ENCODE measurements at places on chromosomes 2 and 18. TPM values are rescaled to one million over a fixed set of nuclear protein-coding genes. Genes with fewer than 3 reads are reported as not detected.

GRCh38 chr2:233213011-233213410 lies 38.5 kb upstream of the ATG16L1 start:
- H3K4me1 ChIP-seq = no peaks in the 10 kb centered on the region
- H3K4me3 ChIP-seq = no peak overlapping the region
- no peaks in the 10 kb centered on the region for H3K27me3 ChIP-seq
- DNase-seq = no peak

DNA sequence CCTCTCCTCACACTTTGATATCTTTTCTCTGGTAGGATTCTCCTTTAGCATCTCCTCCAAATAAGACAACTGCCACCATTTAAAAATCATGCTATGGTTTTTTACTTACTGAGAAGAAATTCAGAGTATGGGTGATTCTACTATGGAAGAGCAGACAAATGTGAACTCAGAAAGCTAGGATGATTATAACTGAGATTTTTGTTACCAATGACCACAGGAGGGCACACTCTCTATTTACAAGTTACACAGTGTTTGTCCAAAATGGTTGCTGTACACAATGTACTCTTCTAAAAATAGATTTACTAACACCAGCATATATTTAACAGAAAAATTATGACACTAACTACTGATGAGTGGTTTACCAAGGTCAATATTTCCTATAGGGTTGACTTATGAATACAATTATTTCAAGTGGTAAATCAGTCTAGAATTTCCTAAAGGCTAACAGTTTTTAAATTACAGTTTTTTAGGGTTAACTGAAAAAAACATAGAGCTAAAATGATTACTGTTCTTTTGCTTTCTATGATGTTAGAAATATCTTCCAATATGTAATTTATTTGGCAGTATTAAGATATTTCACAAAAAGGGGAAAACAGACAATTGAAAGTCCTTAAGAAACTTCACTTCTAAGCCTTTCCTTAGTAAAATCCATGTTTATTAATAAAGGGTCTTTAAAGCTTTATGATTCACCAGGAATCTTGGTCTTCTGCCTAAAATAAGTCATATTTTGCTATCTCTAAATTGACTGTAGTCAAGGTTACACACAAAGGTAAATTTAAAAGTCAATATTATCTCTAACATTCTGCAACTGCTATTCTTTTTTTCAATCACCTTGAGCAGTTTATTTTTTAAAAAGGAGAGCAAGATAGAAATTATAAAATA lies 57.2 kb downstream of the MAP4K3 start:
- no peak overlapping the region for H3K27ac ChIP-seq
- H3K27me3 ChIP-seq = no peaks in the 10 kb centered on the region
- H3K4me3 ChIP-seq = no peak overlapping the region
- H3K36me3 ChIP-seq = no peaks in the 10 kb centered on the region

GRCh38 chr2:149627111-149627801 lies 39.7 kb upstream of the MMADHC start:
- no peak for DNase-seq
- H3K4me1 ChIP-seq = no peaks in the 10 kb centered on the region
- H3K27me3 ChIP-seq = no peaks in the 10 kb centered on the region
- H3K4me3 ChIP-seq = no peak overlapping the region

The TMEM163 gene
- 0.18 TPM for total RNA-seq

The DNER gene
- total RNA-seq = 0.07 TPM

GRCh38 chr2:46024146-46024779 lies 272.9 kb upstream of the EPAS1 start:
- H3K4me3 ChIP-seq = no peak overlapping the region
- DNase-seq = no peak
- H3K27ac ChIP-seq = no peak overlapping the region

DNA sequence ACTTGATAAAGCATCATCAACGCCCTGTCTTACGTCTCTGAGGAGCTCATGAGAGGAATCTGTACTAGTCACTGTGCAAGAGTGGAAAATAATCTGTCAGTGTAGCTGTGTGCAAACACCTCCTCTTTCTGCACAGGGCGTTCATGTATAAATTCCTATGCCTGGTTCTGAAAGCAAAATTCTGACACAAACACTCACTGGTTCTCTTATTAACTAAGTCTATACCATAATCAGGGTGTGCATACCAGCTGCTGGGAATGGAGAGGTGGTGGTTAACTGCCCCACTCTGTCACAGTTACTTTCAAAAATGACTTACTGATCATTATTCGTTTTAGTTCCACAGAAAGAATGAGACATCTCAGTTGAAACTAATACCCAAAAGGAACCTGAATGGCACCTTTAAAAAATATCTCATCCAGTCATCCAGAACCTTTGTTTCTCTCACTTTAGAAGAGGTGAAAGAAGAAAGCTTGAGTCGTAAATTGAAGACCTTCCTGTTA lies 35.7 kb downstream of the STK39 start:
- H3K27ac ChIP-seq = no peak overlapping the region
- no peaks in the 10 kb centered on the region for H3K27me3 ChIP-seq
- peaks cover 17% of the 10 kb centered on the region for H3K4me1 ChIP-seq
- H3K4me3 ChIP-seq = no peak overlapping the region

- no peak overlapping the region for H3K4me3 ChIP-seq
- H3K4me1 ChIP-seq = no peaks in the 10 kb centered on the region
- DNase-seq = no peak
Measured at GRCh38 chr2:16194530-16194929, 254.2 kb downstream of the MYCN start.

DNA sequence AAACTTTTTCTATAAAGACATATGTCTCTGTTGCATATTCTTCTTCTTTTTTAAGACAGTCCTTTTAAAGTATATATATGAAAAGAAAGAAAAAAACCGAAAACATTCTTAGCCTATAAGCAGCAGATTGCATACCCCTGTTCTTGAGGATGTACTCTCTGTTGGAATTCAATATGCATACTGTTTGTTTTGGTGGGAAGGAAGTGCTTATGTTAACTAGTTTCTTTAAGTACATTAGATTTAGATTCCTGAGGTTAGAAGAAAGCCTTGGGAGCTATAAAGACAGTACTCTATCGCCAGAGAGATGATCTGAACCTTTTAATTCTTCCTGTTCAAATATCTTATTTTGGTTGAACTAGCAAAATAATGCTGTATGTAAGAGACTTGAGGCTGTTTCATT lies 46.8 kb upstream of the TBR1 start:
- no peak overlapping the region for H3K27ac ChIP-seq
- no peak overlapping the region for H3K4me3 ChIP-seq

The ERFE gene
- total RNA-seq = not detected

DNA sequence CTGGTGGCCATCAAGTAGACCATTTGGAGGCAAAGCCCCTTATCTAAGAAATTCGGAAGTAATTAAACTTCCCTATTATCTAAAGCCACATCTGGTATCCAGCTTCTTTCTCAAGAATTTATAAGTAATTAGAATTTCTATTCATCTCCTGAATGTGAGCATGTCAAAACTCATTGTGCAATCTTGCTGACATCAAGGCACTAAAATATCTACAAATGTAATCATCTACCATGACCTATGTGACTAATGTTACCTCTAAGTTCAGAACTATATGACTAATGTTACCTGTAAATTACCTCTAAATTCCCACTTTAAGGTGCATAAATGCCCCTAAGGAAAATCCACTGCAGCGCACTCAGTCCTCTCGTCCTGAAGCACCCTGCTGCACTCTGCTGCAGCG lies 773.0 kb downstream of the CPS1 start:
- H3K4me3 ChIP-seq = no peak overlapping the region
- no peaks in the 10 kb centered on the region for H3K36me3 ChIP-seq
- H3K4me1 ChIP-seq = no peaks in the 10 kb centered on the region
- DNase-seq = no peak
- no peaks in the 10 kb centered on the region for H3K27me3 ChIP-seq
- H3K27ac ChIP-seq = no peak overlapping the region

The CD8B2 gene
- total RNA-seq = 1.3 TPM

The C1GALT1C1L gene
- not detected for total RNA-seq

The EIF5B gene
- 44.8 TPM for total RNA-seq

DNA sequence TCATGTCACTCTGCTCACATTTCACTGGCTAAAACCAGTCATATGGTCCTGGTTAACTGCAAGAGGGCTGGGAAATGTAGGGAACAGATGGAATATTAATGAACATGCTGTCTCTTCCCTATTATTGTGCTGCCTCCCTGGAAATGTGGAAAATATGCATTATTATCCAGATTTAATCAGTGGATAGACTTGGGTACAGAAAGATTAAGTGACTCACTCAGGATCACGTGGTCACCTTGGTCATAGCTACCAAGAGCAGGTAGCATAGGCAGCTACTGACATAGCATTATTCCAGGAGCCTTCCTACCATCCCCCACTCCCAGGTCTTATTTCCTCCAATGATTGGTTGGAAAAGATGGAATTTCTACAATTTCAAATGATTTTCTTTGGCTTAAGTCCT lies 141.1 kb downstream of the HRH4 start:
- H3K4me3 ChIP-seq = no peak overlapping the region
- H3K36me3 ChIP-seq = no peaks in the 10 kb centered on the region
- no peak overlapping the region for H3K27ac ChIP-seq
- no peak for DNase-seq
- no peaks in the 10 kb centered on the region for H3K4me1 ChIP-seq

GRCh38 chr18:23136326-23137096 lies 1.2 kb downstream of the CABLES1 start:
- H3K36me3 ChIP-seq = no peaks in the 10 kb centered on the region
- peaks cover 4% of the 10 kb centered on the region for H3K27me3 ChIP-seq
- H3K27ac ChIP-seq = no peak overlapping the region
- peak; percentile 12 for DNase-seq

GRCh38 chr2:108446703-108447102 lies 2.3 kb upstream of the GCC2 start:
- H3K4me1 ChIP-seq = peaks cover 3% of the 10 kb centered on the region
- DNase-seq = no peak
- no peak overlapping the region for H3K4me3 ChIP-seq
- H3K27ac ChIP-seq = no peak overlapping the region
- H3K27me3 ChIP-seq = no peaks in the 10 kb centered on the region

The SCN3A gene
- total RNA-seq = 0.48 TPM

- H3K27ac ChIP-seq = no peak overlapping the region
- H3K27me3 ChIP-seq = no peaks in the 10 kb centered on the region
- H3K4me1 ChIP-seq = no peaks in the 10 kb centered on the region
- H3K36me3 ChIP-seq = no peaks in the 10 kb centered on the region
- no peak for DNase-seq
Measured at GRCh38 chr2:63192169-63192888, 141.7 kb downstream of the OTX1 start.

The IL1RN gene
- not detected for total RNA-seq

DNA sequence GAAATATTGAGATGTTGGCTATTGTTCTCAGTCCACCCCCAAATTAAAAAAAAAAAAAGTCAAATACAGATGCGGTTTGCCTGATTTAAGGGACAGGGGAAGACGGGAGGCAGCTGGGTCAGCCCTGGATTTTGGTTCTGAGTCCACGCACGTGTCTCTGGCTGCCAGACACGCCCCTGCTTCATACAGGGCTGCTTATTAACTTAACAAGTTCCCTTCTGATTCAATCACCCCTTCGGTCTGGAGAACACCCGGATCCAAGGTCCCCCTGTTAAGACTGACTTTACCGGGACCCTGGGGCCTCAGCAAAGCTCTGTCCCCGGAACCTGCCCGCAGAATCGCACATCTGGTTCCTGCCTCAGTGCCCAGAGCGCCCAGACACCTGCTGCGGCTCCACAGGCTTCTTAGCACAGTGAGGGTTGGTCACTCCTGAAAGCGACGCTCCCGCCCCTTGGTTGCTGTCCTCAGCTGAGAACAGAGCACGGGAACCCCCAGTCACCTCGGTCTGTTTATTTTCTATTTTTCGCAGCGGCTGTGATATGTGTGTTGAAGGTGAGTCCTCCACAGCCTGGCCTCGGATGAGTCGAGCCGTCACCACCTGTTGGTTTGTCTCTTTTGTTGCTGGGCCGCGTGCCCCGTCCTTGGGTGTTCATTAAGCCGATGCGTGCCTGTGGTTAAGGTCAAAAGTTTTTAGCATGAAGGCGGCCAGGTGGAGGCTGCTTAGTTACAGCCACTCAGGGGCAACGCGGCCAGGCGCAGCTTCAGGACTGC lies 57.2 kb downstream of the RTP5 start:
- H3K27me3 ChIP-seq = no peaks in the 10 kb centered on the region
- H3K4me1 ChIP-seq = peaks cover 2% of the 10 kb centered on the region
- no peak for DNase-seq
- peaks cover 2% of the 10 kb centered on the region for H3K36me3 ChIP-seq

The SLC66A2 gene
- total RNA-seq = 28.4 TPM

GRCh38 chr2:154992826-154993225 lies 294.3 kb downstream of the KCNJ3 start:
- no peaks in the 10 kb centered on the region for H3K27me3 ChIP-seq
- H3K4me1 ChIP-seq = no peaks in the 10 kb centered on the region
- no peak overlapping the region for H3K27ac ChIP-seq
- DNase-seq = no peak
- no peaks in the 10 kb centered on the region for H3K36me3 ChIP-seq

The GPR35 gene
- 6.2 TPM for total RNA-seq

GRCh38 chr2:225033440-225034318 lies 8.6 kb downstream of the DOCK10 start:
- no peaks in the 10 kb centered on the region for H3K27me3 ChIP-seq
- no peak overlapping the region for H3K27ac ChIP-seq
- H3K4me3 ChIP-seq = no peak overlapping the region
- DNase-seq = no peak

GRCh38 chr2:47075361-47076125 lies 79.6 kb downstream of the STPG4 start:
- DNase-seq = no peak
- no peak overlapping the region for H3K27ac ChIP-seq
- no peak overlapping the region for H3K4me3 ChIP-seq
- H3K36me3 ChIP-seq = peaks cover 12% of the 10 kb centered on the region

DNA sequence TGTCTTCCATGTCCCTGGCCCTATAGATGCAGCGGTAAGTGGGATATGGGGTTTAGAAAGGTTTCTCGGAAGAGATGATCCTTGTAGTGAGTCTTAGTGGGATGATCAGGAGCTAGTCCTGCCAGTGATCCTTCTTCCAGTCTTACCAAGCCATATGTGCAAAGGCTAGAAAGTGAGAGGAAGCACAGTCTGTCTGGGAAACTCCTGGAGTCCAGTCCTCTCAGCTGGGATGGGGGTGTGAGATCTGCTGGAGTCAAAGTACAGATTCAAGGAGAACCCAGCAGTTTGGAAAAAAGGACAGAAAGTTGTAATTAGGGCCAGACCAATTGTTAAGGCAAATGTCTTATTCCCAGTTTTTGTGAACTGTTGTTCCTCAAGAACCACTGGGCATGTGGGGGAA lies 83.3 kb downstream of the LIMS1 start:
- no peaks in the 10 kb centered on the region for H3K36me3 ChIP-seq
- no peak for DNase-seq
- H3K27me3 ChIP-seq = no peaks in the 10 kb centered on the region
- H3K4me1 ChIP-seq = peaks cover 50% of the 10 kb centered on the region
- peak overlapping the region; percentile 94 for H3K27ac ChIP-seq

The STPG4 gene
- total RNA-seq = not detected

The CXCR4 gene
- 274 TPM for total RNA-seq
